Mesendoderm (in vitro differentiated cells): ENCODE measurements at places on chromosomes 6 and 20.

DNA sequence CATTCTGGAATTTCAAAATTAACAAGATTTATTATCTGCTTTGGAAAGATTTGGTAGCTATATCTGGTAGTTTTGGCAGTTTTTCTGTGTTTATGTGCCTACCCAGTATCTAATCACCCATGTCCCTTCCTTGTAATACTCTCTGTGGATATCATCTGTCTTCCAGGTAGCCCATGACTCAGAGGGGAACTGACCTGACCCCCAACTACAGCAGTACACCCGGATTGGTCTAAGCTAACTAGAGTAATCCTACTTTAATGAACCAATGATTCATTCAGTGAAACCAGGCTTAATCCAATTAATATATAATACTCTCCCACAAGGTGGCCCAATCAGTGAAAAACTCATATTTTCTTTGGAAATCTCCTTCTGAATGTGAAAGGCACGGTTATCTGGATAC lies 295.3 kb upstream of the SULF2 start:
- no peak for DNase-seq

GRCh38 chr20:13322621-13323020 lies 101.5 kb downstream of the ISM1 start:
- peak; percentile 93 for DNase-seq

DNA sequence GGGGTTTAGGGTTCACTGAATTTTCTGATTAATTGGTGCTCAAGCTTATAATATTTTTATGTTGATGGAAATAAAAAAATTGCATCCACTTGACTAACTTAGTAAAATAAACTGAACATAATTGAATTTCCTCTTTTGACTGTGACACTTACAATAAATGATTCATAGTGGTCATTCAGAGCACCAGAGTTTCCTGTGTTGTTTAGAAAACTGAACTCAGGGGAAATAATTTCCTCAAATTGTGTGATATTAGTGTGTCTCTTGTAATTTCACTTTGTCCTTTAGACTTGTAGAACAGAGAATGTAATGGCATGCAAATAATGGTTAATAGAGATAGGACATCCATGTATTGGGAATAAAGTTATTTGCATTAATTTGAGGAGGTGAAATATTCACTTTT lies 319.7 kb upstream of the MAN1A1 start:
- DNase-seq = no peak

- no peak for DNase-seq
These were observed 51.4 kb upstream of the BLCAP start for GRCh38 chr20:37579106-37579505.

DNA sequence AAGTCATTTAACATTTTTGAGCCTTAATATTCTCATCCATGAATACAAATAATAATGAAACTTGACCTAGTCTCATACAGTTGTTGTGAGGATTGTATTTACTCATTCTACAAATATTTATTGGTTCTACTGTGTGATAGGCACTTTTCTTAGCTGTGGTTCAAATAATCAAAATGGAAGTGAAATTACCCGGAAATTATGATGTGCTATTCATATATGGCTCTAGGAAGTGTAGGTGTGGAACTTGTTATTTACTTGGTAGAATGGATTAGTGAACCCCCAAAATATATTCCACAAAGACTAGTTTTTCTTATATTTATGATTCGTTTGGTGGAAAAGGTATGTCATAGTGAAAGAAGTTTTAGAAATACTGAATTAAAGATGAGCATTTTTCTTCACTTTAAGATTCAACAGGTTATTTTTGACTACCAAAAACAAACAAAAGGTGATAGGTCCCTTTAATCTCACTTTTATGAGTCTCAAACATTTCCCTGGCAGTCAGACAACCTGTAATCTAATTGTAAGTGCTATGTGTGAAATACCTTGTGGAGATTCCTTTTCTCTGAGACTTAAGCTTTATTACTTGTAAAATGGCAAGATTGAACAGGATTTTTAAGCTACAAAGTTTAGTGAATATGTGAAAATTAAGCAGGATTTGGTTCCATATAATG lies 77.8 kb downstream of the STXBP5 start:
- peak; percentile 62 for DNase-seq
